ENCODE measurements at places on chromosomes 3 and 15.

DNA sequence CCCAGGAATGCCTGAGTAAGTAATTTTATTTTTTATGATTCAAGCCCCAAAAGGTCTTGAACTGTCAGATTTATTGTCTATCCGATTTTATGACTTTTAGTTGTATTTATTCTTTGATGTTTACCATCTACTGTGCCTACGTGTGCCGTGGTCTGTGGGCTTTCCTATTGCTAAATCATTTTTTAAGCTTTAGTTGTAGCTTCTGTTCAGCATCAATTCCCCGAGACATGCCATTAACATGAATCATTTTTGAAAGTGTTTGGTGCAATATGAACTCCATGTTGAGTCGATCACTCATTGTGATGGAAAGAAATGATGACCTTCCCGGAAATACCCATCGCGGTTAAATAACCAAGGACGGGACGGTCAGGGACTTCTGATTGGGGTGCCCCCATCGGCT, 268.7 kb upstream of the THRB start:
- DNase-seq, result no peak

DNA sequence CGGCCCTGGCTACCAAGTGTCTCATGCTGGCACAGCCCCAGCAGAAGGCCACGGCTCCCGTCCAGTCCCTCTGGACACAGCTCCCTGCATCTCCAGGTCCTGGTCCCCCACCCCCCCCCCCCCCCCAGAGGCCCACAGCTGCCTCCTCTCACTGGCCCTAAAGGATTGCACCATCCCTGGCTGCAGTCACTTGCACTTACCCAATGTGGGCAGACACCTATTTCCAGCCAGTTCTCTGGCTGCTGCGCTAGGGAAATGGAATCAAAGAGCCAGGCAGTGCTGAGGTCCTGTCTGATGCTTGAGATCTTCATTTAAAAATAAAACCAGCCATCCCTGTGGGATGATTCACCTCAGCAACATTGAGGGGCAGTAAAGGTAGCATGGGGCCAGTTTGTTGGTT, 346.4 kb downstream of the OCA2 start:
- DNase-seq, result no peak

DNA sequence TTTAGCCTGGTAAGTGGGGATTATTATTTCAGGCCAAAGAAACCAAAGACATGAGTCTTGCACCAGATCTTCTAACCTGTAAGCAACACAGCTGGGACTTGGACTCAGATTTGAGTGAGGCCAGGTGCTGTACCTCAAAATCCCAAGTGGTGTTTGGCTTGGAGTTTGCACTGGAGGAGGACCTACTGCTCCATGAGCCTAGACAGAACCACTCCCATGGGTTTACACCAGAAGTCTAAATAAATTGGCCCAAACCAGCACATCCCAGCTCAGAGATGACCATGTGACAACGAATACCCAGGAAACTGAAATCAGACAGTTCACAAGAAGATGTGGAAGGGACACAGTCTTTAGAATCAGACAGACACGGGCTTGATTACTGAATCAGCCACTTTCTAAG, 47.5 kb downstream of the MINAR1 start:
- DNase-seq, result no peak

- DNase-seq, result no peak
These were observed 44.6 kb downstream of the NR2C2 start for GRCh38 chr3:14991818-14992612.

DNA sequence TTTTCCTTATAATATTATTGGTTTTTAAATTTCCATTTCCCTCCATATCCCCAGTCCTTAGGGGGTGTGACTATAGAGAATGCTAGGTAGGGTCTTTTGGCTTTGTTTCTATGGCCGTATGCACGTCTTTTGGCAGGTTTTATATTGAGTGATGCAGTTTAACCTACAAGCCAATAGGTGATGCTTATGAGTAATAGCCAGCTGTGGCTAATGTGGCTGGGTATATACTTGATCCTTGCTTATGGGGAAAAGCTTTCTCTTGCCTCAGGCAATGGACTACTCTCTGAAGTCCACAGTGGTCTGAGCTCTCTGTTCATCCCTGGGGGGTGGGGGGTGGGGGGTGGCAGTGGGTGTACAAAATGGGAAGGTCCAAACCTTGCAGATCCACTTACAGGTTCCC, 223.9 kb downstream of the MFSD1 start:
- DNase-seq, result no peak

Data from cardiac muscle cell (in vitro differentiated cells and primary cell).